ENCODE measurements at places on chromosomes 2 and 18.
A peak's percentile ranks its signal among the peaks of the same experiment; 100 is the strongest.

- DNase-seq = peak; percentile 91
Measured at GRCh38 chr2:188628989-188629752, 337.5 kb downstream of the GULP1 start.

GRCh38 chr2:6353669-6354068 is 512.0 kb downstream of the CMPK2 start:
- no peak for DNase-seq

DNA sequence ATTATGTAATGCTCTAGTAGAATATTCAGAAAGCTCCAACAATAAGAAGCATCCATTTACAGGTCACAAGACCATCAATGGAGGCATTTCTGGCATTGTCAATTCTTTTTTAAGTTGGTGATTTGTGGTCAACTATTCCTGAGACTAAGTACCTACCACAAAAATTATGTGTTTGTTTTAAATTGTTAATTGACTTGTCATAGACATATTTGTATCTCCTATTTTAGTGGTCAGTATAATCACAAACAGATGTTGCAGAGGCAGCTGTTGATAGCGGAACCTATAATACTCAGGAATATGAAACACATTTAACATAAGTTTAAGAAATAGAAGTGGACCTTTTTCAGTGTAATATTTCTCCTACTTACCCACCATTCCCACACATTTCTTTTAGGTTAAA is 430.1 kb downstream of the CCDC85A start:
- peak; percentile 3 for DNase-seq

- DNase-seq = no peak
Measured at GRCh38 chr18:12647773-12648172, 10.1 kb downstream of the SPIRE1 start.

DNA sequence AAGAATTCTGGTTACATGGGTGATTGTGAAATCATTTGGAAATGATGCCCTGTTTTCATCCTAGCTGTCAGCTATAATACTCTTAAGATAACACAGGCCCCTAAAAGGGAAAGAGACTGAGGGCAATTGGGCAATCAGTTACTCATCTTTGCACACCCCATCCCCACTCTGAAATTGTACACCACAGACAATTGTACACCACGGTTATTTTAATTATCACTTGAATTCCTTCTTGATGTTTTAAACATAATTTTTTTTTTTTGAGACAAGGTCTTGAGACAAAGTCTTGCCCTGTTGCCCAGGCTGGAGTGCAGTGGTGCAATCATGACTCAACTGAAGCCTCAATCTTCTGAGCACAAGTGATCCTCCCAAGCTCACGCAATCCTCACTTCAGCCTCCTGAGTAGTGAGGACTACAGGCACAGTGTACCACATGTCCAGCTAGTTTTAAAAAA is 862.4 kb upstream of the ACVR2A start:
- peak; percentile 97 for DNase-seq

DNA sequence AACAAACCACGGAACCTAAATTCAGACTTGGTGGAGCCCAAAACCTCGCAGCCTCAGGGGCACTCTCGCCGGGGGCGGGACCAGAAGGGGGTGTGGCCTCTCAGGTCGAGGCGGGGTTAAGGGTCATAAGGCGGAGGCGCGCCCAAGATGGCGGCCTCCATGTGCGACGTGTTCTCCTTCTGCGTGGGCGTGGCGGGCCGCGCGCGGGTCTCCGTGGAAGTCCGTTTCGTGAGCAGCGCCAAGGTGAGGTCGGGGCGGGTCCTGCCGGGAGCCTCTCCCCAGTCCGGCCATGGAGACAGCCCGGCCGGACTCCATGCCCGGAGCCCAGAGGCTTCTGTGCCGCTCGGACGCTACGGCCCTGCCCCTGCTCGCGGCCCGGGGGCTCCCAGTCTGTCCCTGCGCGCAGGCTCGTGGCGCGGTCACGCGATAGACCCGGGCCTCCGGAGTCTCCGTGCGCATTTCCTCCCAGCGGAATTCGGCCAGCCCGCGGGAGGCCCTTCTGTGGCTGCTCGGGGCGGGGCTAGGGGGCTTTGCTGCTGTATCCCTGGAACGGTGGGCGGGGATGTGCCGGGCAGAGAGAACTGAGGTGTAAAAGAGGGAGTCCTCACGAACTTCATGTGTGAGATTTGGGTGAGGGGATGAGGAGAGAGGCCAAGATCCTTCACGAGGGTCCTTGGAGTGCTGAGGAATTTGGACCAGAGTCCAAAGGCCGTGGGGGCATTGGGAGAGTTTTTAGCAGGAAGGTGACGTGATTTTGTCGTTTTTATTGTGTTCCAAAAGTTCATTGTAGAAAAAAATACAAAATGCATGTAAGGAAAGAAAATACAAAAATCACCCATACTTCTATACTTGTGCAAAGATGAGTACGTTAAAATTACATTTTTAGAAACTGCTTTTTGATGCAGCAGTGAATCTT is at the start of gene SMYD5:
Gene SMYD5 (plus strand): TSS at position 126 of the 916 bp plus-strand sequence. CDS start 22 bp downstream, at position 148.
- peak; percentile 55 for DNase-seq

- peak; percentile 87 for DNase-seq
Measured at GRCh38 chr18:10121786-10122515, 208.1 kb downstream of the VAPA start.

- DNase-seq = no peak
Measured at GRCh38 chr2:162058973-162059668, 14.9 kb downstream of the DPP4 start.

DNA sequence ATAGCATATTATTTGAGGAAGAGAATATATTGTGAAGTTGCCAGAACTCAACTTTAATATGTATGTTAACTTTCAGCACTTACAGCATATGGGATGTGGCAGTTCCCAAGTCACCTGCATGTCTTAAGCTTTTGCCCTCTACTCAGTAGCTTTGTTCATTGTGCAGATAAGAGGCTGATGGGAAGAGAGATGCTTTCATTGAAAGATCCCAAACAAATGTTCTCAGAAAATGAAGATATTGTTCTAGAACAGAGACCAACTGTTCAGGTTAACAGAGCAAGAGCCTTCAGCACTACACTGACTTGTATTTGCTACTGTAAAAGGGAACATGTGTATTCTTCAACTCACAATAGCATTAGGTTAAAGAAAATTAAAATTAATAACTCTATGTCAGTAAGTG is 28.1 kb downstream of the GAREM1 start:
- no peak for DNase-seq

GRCh38 chr18:49966090-49966489 is 152.8 kb upstream of the ACAA2 start:
- DNase-seq = no peak

- DNase-seq = no peak
Measured at GRCh38 chr2:215794829-215795546, 218.4 kb downstream of the MREG start.

DNA sequence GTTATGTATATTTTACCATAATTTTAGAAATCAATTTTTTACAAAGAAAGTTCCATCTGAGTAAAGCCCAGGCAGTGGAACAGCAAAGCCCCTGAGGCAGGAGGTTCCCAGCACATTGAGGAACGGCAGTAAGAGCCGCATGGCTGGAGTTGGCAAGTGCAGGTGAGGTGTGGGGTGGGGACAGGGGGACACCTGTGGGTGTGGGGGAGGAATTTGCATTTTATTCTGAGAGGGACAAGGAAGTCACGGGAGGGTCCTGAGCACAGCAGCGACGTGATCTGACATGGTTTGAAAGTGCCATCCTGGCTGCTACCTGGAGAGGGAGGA is 16.1 kb upstream of the ADI1 start:
- DNase-seq = no peak

- no peak for DNase-seq
Measured at GRCh38 chr2:46520130-46520711, 40.9 kb downstream of the TMEM247 start.

DNA sequence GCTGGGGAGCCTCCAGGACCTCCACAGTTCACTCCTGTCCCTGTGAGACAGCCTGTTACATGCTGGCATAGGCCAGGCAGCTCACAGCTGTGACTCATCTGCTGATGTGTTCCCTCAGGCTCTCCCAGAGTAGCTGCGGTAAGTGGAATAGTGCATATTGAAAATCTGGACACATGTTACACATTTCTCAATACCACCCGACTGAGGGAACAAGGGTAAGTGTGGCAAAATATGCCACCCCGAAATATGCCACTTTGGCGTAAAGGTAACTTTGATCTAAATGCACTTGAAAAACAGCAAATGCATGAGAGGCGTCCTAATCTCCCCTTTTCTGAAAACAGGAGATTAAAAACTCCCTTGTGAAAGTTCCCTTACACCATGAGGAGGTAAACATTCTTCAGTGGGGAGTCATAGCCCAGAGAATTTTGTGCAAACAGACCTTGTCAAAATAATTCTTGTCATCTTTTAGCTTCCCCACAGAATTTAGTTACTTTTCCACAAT is 557.9 kb downstream of the CCDC85A start:
- peak; percentile 44 for DNase-seq

GRCh38 chr18:57843386-57843785 is 40.3 kb upstream of the ATP8B1 start:
- no peak for DNase-seq

DNA sequence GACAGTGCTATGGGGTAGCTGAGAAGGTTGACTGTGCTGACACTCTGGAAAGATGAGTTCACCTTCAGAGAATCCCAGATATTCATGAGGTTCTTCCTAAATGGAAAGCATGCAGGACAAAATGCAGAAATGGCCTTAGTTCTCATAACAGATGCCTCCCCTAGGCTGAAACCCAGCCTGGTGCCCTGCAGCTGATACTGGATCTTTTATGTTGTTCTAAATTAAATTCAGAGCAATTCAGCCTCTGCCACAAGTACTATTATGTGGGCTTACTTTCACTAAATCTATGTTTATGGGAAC is 172.0 kb upstream of the SERPINE2 start:
- no peak for DNase-seq

GRCh38 chr18:63676526-63677323 is 15.0 kb upstream of the SERPINB3 start:
- no peak for DNase-seq

DNA sequence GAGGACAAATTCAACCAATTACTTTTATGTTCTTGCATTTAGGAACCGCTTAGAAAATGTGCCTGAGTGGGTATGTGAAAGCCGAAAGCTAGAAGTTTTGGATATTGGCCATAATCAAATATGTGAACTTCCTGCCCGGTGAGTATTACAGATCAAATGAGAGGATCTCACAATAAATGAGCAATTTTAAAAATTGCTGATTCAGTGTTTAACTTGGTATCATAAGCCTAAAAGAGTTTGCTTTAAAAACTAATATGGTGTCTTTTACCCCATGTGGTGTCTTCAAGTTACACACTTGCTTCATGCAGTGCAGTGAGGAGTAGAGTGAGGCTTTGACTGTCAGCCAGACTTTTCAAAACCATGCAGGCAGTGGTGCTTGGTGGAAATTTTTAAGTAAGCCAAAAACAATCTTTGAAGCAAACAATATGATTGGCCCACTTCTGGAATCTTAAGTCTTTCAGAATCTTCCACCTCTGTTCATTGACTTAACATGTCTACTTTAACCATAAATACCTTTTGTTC is 199.6 kb downstream of the PHLPP1 start:
- DNase-seq = no peak

GRCh38 chr2:6073191-6074088 is 381.3 kb downstream of the SOX11 start:
- DNase-seq = no peak

Measured in AG09319 (cell line).